HCT116 (cell line): ENCODE measurements at places on chromosomes 3 and 15. TPM values are rescaled to one million over a fixed set of nuclear protein-coding genes. Genes with fewer than 3 reads are reported as not detected.

DNA sequence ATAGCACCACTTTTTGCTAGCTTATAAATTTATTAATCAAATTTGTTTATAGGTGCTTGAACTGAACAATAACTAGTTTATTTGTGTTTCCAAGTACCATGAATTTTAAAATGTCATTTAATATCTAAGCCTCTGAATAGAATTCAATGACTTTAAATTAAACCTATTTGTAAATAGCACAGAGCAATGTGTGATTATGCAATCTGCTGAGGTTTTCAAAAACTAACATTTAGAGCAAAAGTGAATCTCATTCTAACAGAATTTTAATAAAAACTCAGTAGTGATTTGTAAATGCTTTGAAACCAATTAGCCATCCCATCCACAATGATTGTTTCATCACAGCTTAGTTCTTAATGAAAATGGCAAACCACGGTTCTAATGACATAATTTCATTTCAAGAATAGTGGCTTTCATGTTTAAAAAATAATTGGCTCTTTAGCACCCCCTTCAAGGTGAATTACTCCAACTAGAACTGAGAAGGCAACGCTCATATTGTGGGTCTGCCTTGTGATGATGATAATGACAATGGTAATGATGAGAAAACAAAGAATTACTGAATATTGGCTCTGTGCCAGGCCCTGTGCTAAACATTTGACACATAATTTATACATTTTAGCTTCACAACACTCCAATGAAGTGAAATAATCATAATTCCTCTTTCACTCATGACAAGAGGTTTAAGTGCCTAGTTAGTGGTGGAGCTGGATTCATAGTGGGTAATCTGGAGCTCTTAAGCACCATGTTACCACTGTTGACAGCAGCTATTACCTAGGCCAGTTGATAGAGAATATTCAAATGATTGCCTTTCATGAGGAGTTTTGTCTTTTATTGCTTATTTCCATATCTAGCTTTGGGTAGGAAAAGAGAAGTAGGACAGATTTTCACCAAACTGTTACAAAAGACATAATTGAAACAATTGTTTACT is 145.7 kb downstream of the RBMS3 start:
- DNase-seq: no peak

DNA sequence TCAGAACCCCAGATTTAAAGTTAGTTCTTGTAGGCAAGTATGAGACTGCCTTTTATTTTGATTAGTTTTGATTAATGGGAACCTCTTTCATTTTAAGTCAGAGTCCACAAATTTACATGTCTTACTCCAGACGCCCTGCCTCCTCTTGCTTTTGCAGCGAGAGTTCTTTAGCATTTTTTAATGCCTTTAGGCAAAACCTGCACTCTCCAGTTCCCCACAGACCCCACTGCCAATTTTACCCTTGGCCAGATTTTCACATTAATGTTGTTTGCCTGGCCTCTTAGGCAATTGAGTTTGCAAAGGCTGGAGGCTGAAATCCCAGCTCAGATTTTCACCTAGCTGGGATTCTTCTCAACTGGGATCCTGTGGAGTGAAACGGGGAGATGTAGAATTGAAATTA is 85.8 kb downstream of the GAP43 start:
- DNase-seq: no peak

- no peak for DNase-seq
Observed at GRCh38 chr15:57217778-57218598, 158.3 kb upstream of the CGNL1 start.

- DNase-seq: no peak
Observed at GRCh38 chr3:126549861-126550487, 8.8 kb downstream of the C3orf22 start.

- no peak for DNase-seq
Observed at GRCh38 chr3:160986069-160986468, 119.1 kb downstream of the B3GALNT1 start.

DNA sequence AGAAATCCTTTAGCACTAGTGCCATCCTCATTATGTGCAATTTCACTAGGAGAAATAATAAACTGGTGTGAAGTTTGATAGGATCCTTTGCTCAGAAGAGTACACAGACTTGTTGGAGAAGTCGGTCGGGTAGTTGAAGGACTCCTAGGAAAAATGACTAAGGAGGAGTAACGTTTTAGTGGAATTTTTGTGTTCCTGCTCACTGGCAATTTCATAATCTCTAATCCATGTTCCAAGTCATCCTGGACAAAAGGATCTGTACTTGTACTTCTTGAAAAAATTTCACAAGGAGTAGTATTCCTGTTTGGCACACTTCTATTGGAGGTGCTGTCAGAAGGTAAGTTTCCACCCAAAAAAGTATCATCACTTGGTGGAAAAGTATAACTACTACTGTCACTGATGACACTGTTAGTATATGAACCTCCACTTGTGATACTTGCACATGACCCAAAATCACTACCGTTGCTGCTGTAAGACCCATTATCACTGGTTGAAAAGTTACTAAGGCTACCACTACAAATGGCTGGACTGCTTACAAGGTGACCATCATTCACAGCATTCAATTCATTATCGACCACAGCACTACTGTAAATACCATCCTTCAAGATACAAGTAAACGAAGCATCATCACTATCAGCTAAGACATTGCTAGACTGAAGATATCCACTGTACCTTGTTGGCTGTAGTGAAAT is 77.4 kb downstream of the NEDD4 start:
- no peak for DNase-seq

GRCh38 chr3:122458992-122459391 is 43.1 kb upstream of the WDR5B start:
- peak; percentile 23 for DNase-seq

- DNase-seq: no peak
Observed at GRCh38 chr15:57184502-57184901, 191.8 kb upstream of the CGNL1 start.

DNA sequence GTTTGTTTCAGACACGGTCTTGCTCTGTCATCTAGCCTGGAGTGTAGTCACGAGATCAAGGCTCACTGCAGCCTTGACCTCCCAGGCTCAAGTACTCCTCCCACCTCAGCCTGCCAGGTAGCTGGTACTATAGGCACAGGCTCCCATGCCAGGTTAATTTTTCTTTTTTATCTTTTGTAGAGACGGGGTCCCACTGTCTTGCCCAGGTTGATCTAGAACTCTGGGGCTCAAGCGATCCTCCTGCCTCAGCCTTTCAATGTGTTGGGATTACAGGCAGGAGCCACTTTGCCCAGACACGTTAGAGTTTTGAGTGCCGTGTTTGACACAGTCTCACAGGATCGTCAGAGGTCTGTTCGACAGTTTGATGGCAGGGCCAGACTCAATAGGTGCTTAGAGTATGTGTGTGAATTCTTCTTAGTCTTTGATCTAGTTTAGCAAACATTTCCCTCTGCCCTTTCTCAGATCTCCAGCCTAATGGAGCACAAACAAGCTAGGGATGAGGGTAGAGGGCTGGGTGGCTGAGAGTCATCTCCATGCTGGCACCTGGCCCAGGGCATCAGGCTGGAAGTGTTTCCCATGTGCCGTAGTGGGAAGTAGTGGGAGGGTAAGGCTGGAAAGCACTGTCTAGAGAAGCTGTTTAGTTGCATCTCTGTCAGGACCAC is 66.1 kb upstream of the DLG1 start:
- no peak for DNase-seq

DNA sequence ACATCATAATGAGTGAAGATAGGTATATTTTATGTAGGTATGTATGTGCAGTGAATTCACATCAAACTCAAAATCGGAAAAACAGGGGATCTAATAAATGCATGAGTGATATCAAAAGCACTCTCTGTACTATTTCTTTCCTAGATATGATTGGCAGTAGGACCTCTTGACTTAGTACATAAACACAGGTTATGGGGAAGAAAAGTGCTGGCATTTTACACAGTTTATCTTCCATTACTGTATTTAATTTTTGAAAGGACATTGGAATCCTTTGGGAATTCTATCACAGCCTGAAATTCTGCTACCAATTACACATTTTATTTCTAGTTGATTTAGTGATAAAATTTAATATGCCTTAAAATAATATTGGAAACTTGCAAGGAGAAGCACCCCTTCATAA is 470.5 kb upstream of the ONECUT1 start:
- no peak for DNase-seq

GRCh38 chr3:101725194-101725889 is 928 bp downstream of the CEP97 start:
- DNase-seq: no peak

- no peak for DNase-seq
Observed at GRCh38 chr3:149331396-149331795, 2.0 kb downstream of the TM4SF18 start.

DNA sequence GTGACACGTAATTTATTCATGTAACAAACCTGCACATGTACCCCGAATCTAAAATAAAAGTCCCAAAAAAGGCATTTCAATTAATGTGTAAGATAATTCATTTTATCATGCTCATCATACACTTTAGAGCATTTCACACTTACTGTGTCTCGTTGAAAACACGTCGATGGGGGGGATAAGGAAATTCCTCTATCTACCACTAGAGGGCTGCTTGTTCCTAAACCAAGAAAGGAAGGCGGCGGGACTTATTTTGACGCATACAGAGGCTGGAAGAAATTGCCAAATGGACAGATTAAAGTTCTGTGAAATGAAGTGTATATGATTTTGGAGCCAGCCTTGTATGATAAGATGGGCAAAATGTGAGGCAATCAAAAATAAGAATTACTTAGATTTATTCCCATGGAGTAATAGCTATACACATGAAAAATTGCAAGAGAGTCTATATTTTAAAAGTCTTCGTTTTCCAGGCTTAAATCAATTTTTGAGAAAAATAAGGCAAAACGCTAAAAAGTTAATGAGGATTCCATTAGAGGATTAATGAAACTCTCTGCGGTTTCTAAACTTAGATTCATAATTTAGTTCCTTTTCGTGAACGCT is 346.8 kb downstream of the CNTN3 start:
- no peak for DNase-seq

DNA sequence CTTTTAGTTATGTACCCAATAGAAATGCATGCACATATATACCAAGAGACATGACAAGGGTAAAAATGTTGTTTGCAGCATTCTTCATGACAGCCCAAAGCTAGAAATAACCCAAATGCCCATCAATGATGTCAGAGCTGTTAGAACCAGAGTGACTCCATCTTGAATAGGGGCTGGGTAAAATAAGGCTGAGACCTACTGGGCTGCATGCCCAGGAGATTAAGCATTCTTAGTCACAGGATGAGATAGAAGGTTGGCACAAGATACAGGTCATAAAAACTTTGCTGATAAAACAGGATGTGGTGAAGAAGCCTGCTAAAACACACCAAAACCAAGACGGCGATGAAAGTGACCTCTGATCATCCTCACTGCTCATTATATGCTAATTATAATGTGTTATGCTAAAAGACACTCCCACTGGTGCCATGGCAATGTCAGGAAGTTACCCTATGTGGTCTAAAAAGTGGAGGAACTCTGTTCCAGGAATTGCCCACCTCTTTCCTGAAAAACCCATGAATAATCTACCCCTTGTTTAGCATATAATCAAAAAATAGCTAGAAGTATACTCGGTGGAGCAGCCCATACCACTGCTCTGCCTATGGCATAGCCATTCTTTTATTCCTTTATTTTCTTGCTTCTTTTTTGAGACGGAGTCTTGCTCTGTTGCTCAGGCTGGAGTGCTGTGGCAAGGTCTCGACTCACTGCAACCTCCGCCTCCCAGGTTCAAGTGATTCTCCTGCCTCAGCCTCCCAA is 32.9 kb downstream of the ZBTB11 start:
- DNase-seq: peak; percentile 4

GRCh38 chr15:85064710-85065109 is 83.1 kb downstream of the PDE8A start:
- no peak for DNase-seq

DNA sequence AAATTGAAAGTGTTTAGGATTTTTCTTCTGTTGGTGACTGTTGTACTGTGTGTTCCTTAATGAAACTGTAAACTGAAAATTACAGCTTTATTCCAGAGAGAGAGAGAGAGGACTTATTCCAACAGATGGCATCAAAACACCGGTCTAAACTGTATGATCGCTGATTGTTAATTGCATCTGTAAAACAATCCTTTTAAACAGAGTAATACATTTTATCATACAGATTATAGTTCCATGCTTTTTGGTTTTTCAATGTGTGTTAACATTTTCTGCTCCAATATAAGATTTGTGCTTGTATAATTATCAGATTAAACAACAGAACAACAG is 289.7 kb upstream of the DNAJC19 start:
- DNase-seq: no peak

- DNase-seq: no peak
Observed at GRCh38 chr3:56813653-56813960, 11.9 kb upstream of the ARHGEF3 start.

DNA sequence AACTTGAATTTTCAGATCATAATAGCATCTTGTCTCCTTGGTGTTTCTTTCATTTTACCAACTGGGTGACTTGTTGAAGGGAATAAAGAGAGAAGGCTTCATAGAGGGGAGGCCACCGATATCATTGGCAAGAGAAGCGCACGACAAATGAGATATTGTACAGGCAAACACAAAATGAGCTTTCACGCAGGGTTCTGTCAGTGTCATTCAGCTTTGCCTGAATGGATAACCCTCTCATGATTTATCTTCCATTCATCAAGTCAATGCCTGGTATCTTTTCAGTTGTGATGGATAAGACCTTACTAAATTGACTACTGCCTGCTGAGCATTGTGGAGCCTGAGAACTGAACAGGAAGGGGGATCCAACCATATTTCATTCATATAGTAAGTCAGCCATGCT is 188.6 kb upstream of the EPHA3 start:
- no peak for DNase-seq

- DNase-seq: no peak
Observed at GRCh38 chr15:66842710-66843441, 140.8 kb downstream of the SMAD6 start.

- DNase-seq: no peak
Observed at GRCh38 chr3:143806038-143806437, 42.2 kb downstream of the SLC9A9 start.

DNA sequence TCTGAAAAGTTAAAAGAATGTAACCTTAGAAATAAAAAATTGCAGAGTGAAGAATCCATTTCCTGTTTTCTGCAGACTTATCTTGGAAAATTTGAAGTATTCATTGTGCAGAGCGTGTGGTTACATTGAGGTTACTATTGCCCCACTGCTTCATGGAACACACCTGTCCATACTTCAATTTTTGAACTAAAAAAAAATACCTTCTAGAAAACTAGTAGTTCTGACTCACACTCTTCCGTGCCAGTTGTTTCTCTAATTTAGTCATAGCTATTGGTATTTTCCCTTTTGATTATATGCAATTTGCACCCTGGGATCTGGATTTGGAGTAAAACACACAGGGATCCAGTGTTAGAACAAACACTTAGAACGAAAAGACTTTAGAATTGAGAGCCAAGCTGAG is 111.8 kb upstream of the LYSMD4 start:
- DNase-seq: no peak

NR2F2 gene
- total RNA-seq: 61.4 TPM

GOLGA8R gene
- total RNA-seq: 0.57 TPM

PPIP5K1 gene
- 62.4 TPM for total RNA-seq

P3H2 gene
- 0.76 TPM for total RNA-seq

IQCF6 gene
- total RNA-seq: not detected

ACKR2 gene
- total RNA-seq: 0.76 TPM

GOLGA6A gene
- total RNA-seq: 0.39 TPM

PDZRN3 gene
- 0.17 TPM for total RNA-seq
